ENCODE measurements at places on chromosomes 4 and X. TPM values are rescaled to one million over a fixed set of nuclear protein-coding genes. Genes with fewer than 3 reads are reported as not detected.

- no peaks in the 10 kb centered on the region for H3K36me3 ChIP-seq
- no peaks in the 10 kb centered on the region for H3K27me3 ChIP-seq
- no peaks in the 10 kb centered on the region for H3K4me1 ChIP-seq
- H3K4me3 ChIP-seq: no peak overlapping the region
- DNase-seq: peak; percentile 17
Observed at GRCh38 chrX:109270580-109271484, 211.1 kb downstream of the GUCY2F start.

DNA sequence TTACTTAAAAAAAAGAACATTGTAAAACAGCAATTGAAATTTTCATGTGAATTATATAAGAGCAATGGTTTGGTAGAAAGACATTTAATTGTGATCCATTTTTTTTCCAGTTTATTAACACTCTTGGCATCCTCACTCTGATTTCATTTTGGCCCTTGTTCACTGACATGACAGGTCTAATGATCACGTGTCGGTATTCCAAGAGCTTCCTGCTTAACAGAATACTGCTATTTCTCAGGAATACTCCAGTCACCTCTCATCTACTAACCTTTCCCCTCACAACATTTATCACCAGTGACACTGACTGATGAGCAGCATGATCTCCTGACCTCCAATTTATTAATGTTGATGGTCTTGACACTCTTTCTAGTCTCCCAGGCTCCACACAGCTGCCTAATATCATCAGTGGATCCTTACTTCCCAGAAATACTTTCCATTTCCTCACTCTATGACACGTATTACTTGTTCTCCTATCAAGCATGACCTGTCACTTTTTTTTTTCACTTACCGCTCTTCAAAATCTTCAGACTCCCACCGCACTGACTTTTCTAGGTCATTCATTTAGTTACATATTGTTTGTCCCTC, 847.8 kb upstream of the SLIT2 start:
- no peak overlapping the region for H3K4me3 ChIP-seq
- no peaks in the 10 kb centered on the region for H3K27me3 ChIP-seq
- no peaks in the 10 kb centered on the region for H3K4me1 ChIP-seq
- H3K36me3 ChIP-seq: no peaks in the 10 kb centered on the region
- DNase-seq: no peak

GRCh38 chr4:67483868-67484602, 61.3 kb downstream of the CENPC start:
- H3K4me3 ChIP-seq: no peak overlapping the region
- H3K27ac ChIP-seq: peak overlapping the region; percentile 71
- peak; percentile 61 for DNase-seq
- H3K4me1 ChIP-seq: no peaks in the 10 kb centered on the region
- no peaks in the 10 kb centered on the region for H3K36me3 ChIP-seq
- no peaks in the 10 kb centered on the region for H3K27me3 ChIP-seq

GRCh38 chr4:156252358-156252921, 298.8 kb upstream of the CTSO start:
- H3K4me1 ChIP-seq: peaks cover 5% of the 10 kb centered on the region
- peak; percentile 51 for DNase-seq
- H3K36me3 ChIP-seq: no peaks in the 10 kb centered on the region

GRCh38 chr4:102387552-102388150, 42.4 kb upstream of the SLC39A8 start:
- no peak overlapping the region for H3K4me3 ChIP-seq
- H3K27ac ChIP-seq: no peak overlapping the region
- H3K4me1 ChIP-seq: peaks cover 3% of the 10 kb centered on the region
- H3K36me3 ChIP-seq: no peaks in the 10 kb centered on the region

GRCh38 chr4:22202246-22202974, 253.8 kb upstream of the KCNIP4 start:
- H3K27ac ChIP-seq: no peak overlapping the region
- peak; percentile 42 for DNase-seq
- H3K27me3 ChIP-seq: no peaks in the 10 kb centered on the region
- H3K36me3 ChIP-seq: no peaks in the 10 kb centered on the region

Gene VCX3B
- total RNA-seq: not detected

Gene ARR3
- total RNA-seq: not detected

DNA sequence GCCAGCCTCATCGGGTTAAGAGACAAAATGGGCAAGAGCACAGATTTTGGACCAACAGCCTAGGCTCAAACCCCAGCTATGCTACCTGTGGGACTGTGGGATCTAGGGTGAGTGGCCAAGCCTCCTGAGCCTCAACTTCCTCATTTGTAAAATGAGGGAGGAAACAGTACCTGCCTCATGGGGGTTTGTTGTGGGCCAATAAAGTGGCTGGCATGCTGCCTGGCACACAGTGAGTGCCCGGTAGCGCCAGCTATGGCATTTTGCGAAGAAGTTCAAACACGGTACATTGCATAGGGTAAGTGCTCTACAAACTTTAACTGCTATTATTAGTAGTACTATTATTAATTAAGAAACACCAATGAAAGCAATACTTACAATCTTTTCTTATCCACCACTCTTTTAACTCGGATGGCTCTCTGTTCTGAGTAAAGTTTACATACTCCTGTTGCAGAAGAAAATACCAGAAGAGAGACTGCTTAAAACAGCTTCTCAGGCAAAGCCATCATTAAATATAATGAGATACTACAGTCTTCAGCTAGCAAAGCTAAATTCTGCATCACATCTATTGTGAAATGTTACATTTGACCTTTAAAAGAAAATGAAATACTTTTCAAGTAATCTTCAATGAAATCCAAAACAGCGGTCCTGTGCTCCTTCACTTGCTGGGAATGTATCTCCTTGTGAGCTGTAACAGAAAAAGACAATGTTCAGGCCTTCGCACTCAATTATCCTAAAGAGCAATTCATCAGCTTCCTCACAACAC, 70.1 kb downstream of the NSG1 start:
- H3K36me3 ChIP-seq: peaks cover 31% of the 10 kb centered on the region
- H3K27ac ChIP-seq: peak overlapping the region; percentile 29
- no peak overlapping the region for H3K4me3 ChIP-seq
- DNase-seq: no peak

GRCh38 chr4:48203819-48204218, 65.8 kb downstream of the TEC start:
- H3K27me3 ChIP-seq: peaks cover 3% of the 10 kb centered on the region
- no peak for DNase-seq
- H3K27ac ChIP-seq: no peak overlapping the region
- no peak overlapping the region for H3K4me3 ChIP-seq
- H3K36me3 ChIP-seq: no peaks in the 10 kb centered on the region
- no peaks in the 10 kb centered on the region for H3K4me1 ChIP-seq

- no peaks in the 10 kb centered on the region for H3K36me3 ChIP-seq
- H3K4me3 ChIP-seq: no peak overlapping the region
- peaks cover 8% of the 10 kb centered on the region for H3K27me3 ChIP-seq
- H3K27ac ChIP-seq: no peak overlapping the region
- no peak for DNase-seq
Observed at GRCh38 chr4:55736605-55737183, 82.9 kb upstream of the EXOC1L start.

DNA sequence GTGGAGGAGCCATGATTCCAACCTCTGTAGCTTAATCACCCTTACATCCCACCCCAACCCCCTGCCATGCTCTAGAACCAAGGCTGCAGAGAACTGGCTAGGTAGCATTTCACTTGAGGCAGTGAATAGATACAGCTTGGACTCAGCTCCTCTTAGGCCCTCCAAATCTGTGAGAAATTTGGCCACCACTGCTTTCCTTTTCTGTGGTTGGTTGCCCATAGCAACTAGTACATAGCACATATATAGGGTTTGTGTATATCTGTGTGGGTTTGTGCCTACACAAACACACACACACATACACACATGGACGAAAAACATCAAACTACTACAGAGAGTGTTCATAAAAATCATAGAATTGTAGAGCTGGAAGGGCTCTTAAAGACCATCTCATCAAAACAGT, 52.0 kb upstream of the CCDC160 start:
- no peaks in the 10 kb centered on the region for H3K4me1 ChIP-seq
- no peak overlapping the region for H3K27ac ChIP-seq
- H3K27me3 ChIP-seq: no peaks in the 10 kb centered on the region
- no peak for DNase-seq

GRCh38 chr4:24322511-24322910, 261.8 kb downstream of the DHX15 start:
- H3K36me3 ChIP-seq: no peaks in the 10 kb centered on the region
- no peaks in the 10 kb centered on the region for H3K27me3 ChIP-seq
- H3K4me3 ChIP-seq: no peak overlapping the region
- DNase-seq: peak; percentile 76
- H3K4me1 ChIP-seq: peaks cover 24% of the 10 kb centered on the region

- no peaks in the 10 kb centered on the region for H3K36me3 ChIP-seq
- peaks cover 7% of the 10 kb centered on the region for H3K27me3 ChIP-seq
- no peak overlapping the region for H3K4me3 ChIP-seq
- H3K4me1 ChIP-seq: peaks cover 10% of the 10 kb centered on the region
- DNase-seq: peak; percentile 47
Observed at GRCh38 chr4:7590189-7590588, 155.5 kb upstream of the PSAPL1 start.

GRCh38 chr4:163949976-163950601, 455.6 kb downstream of the TMA16 start:
- no peak for DNase-seq
- no peaks in the 10 kb centered on the region for H3K36me3 ChIP-seq
- H3K4me1 ChIP-seq: no peaks in the 10 kb centered on the region
- H3K4me3 ChIP-seq: no peak overlapping the region

Gene GPR78
- 0.17 TPM for total RNA-seq

- no peaks in the 10 kb centered on the region for H3K4me1 ChIP-seq
- H3K4me3 ChIP-seq: no peak overlapping the region
- no peak for DNase-seq
- no peak overlapping the region for H3K27ac ChIP-seq
- no peaks in the 10 kb centered on the region for H3K27me3 ChIP-seq
Observed at GRCh38 chr4:150599547-150599946, 17.6 kb downstream of the MAB21L2 start.

Gene GRIPAP1
- total RNA-seq: 43.4 TPM

Gene ATP6AP2
- 153 TPM for total RNA-seq

DNA sequence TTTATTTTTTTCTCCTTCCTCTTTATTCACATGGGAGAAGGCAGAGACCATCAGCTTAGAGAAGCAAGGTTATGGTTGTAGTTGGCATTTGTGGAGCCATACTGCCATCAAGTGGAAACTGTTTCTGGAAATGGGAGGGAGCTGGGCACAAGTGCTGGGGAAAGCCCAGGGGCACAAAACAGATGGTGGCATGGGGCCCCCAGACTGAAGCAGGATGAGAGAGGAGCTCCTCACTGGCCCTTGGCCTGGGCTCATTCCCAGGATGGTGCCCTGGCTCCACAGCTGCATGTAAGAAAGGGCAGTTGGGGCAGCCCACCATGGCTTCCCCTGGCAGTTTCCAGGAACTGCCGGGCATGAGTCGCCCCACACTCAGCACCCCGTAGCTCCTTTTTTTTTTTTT, 59.2 kb downstream of the NBDY start:
- H3K4me1 ChIP-seq: no peaks in the 10 kb centered on the region
- no peaks in the 10 kb centered on the region for H3K27me3 ChIP-seq
- H3K36me3 ChIP-seq: no peaks in the 10 kb centered on the region
- no peak overlapping the region for H3K27ac ChIP-seq
- no peak overlapping the region for H3K4me3 ChIP-seq

Gene FHDC1
- total RNA-seq: 1.7 TPM

Gene MCUB
- total RNA-seq: 12.6 TPM

DNA sequence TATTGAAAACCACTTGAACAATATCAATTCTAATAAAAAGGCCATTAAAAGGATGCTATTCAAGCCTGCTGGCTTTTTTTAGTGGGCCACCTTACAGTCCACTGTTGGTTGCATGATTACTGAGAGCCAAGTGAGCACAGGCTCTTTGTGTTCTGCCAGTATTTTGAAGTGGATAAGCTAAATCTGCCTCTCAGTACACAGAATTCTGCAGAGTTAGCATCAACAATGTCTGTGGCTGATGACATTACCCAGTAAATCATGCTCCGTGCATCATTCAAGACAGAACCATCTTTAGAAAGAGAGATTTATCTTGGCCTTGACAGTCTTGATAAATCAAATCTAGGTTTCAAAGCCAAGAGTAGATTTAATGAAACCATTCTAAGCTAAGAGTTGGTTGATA, 119.0 kb upstream of the GNPDA2 start:
- H3K27me3 ChIP-seq: no peaks in the 10 kb centered on the region
- no peak for DNase-seq
- H3K27ac ChIP-seq: no peak overlapping the region
- no peaks in the 10 kb centered on the region for H3K36me3 ChIP-seq

DNA sequence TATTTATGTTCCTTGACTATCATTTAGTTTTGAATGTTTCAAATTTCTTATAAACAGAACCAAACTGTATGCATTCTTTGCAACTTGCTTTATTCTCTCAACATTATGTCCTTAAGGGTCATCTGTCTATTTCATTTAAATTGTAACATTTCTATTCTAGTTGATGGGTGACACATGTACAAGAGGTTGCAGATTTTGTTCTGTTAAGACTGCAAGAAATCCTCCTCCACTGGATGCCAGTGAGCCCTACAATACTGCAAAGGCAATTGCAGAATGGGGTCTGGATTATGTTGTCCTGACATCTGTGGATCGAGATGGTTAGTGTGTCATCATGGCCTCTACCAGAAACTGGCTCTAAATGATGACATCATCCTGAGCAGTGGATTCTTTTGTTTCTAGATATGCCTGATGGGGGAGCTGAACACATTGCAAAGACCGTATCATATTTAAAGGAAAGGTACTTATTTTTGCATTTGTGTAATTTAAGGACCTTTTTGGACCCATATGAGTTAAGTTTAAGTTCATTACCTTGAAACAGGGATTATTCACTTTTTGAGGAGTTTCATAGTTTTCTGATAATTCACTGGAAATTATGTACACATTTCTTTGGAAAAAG, 6.1 kb downstream of the LIAS start:
- peaks cover 7% of the 10 kb centered on the region for H3K4me1 ChIP-seq
- peak overlapping the region; percentile 74 for H3K27ac ChIP-seq
- peaks cover 3% of the 10 kb centered on the region for H3K36me3 ChIP-seq
- DNase-seq: peak; percentile 81
- H3K27me3 ChIP-seq: no peaks in the 10 kb centered on the region

DNA sequence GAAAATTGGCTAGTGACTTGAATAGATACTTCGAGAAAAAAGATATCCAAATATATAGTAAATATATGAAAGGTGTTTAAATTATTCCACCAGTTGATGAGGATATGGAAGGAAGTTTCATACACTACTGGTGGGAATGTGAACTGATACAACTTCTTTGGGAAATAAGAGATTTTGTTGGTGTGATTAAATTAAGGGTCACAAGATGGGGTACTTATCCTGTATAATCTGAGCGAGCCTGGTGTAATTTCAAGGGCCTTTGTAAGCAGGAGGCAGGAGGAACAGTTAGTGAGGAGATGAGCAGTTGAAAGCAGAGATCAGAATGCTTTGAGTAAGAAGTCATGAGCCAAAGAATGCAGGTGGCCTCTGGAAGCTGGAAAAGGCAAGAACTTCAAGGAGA, 192.2 kb downstream of the KCTD8 start:
- no peaks in the 10 kb centered on the region for H3K4me1 ChIP-seq
- no peaks in the 10 kb centered on the region for H3K27me3 ChIP-seq
- H3K27ac ChIP-seq: no peak overlapping the region
- H3K36me3 ChIP-seq: no peaks in the 10 kb centered on the region

DNA sequence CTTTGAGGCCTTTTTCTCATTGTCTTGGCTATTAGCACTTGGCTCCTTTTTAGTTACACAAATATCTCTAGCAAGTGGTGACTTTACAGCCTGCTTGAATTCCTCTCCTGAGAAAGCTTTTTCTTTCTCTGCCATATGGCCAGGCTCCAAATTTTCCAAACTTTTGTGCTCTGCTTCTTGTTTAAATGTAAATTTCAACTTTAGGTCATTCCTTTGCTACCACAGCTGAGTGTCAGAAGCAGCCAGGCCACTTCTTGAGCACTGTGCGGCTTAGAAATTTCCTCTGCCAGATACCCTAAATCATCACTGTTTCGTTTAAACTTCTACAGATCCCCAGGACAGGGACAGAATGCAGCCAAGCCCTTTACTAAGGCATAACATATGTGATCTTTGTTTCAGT, 222.4 kb downstream of the FBXO8 start:
- no peak overlapping the region for H3K27ac ChIP-seq
- H3K4me1 ChIP-seq: no peaks in the 10 kb centered on the region
- H3K36me3 ChIP-seq: no peaks in the 10 kb centered on the region
- no peaks in the 10 kb centered on the region for H3K27me3 ChIP-seq
- no peak for DNase-seq
